Lung microvascular endothelial cell (primary cell): ENCODE measurements at places on chromosomes 3 and 15.

GRCh38 chr3:152225201-152225600 is 43.5 kb upstream of the MBNL1 start:
- DNase-seq = no peak

DNA sequence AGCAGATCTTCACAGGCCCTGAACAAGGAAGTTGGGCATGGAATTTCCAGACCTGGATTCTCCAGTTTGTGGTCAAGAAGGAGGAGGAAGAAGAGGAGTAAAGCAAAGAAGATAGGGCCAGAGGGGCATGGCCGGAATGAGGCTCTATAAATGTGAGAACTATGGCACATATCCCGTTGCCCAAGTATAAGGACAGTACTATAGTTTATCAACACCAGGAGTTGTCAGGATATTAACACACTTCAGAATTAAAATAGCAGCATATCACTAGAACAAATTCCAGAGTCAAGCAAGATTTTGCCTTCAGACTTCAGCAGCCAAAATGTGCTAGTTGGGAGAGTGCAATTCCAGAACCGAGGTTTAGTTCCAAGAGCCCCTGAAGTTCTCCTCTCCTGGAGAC is 38.4 kb upstream of the PHLDB2 start:
- no peak for DNase-seq

DNA sequence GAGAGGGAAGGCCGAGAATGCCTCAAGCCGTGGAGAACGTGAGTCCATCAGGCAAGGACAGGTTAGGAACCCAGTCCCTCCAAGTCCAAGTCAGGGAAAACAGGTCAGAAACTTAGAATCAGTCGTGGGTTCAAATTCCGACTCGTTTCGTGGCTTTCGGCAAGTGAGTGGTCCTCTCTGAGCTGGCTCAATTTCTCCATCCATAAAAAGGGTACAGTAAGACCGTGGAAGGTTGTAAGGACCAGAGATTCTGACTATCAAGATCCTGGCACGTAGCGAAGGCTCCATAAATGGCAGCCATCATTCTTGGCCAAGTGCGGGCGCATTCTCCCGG is 604 bp upstream of the MED12L start:
- no peak for DNase-seq

DNA sequence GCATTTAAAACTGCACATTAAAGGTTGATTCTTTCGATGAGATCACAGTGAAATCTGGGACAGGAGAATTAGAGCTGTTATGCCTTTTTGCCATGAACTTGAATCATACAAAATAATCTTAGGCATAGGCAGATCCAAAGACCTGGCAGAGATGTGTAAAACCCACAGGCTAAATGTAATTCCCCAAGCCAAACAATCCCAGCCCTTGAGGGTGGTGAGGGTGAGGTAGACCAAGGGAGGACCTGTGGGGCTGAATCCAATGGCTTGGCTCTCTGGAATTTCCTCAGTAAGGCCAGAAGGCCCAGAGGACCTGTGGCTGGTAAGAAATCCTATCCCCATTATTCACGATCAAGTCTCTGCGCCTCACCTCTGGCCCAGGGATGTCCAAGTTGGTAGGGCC is 80.5 kb upstream of the MEX3B start:
- DNase-seq = no peak

DNA sequence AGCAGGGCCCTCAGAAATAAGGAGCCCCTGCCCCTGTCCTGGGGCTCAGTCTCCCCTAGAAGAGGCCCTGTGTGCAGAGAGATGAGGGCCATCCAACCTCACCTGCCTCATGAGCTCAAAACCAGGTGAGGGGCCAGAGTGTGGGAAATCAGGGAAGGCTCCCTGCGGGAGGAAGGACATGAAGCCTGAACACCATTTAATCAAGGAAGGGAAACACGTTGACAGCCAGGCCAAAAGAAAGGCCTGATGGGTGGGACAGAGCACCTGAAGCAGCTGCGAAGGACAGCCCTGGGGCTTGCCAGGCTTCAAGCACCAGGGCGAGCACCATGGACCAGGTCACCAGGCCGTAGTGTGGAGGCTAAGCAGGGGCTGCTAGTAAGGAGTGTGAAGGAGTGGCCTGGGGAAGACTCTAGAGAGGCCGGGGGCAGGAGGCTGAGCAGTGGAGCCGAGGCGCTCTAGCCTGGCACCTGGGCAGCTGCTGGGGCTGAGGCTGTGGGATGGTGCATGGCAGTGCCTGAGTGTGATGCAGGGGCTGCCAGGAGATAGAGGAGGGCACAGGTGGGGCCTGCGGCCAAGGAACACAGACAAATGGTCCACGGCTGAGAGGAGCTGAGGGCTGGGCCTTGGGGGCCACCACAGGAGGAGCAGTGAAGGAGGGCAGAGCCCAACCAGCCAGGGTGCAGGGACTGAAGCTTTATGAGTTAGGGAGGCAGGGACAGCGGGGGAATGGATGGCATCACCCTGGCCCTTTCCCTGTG is 16.1 kb downstream of the ACAA1 start:
- DNase-seq = no peak

- no peak for DNase-seq
These were observed 6.1 kb downstream of the IQCF5 start for GRCh38 chr3:51869304-51869703.

DNA sequence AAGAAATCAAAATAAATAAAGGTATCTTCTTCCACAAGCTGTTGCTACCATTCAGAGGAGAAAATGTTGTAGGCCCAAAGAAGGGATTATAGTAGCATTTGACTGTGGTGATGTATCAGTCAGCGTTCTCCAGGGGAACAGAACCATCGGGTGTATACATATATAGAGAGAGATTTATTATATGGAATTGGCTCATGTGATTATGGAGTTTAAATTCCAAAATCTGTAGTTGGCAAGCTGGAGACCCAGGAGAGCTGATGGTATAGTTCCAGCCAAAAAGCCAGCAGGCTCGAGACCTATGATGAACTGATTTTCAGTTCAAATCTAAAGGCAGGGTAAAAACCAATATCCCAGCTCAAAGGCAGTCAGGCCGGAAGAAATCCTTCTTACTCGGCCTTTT is 7.4 kb upstream of the SPG21 start:
- no peak for DNase-seq

GRCh38 chr3:122055215-122055614 is at the start of gene CD86:
CD86 (plus strand) TSS chr3:122055362; CDS start chr3:122055490, 128 bp downstream.
- no peak for DNase-seq

- DNase-seq = no peak
These were observed 91.4 kb upstream of the TJP1 start for GRCh38 chr15:29913528-29914135.

DNA sequence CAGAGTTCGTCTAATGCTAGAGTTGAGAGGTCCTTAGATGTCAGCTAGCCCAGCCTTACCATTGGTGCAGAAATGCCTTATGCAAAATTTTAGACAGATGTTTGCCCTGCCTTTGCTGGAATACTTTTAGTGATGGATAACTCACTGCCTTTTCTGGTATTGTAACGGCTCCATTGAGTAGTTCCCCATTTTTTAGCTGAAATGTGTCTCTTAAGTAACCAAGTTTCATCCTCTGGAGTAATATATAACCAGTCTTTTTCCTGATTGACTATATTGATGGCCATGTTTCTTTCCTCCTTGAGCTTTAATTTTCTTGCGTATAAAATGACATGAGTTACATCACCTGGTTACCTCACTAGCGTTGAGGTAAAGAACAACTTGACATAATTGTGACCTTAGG is 45.0 kb downstream of the SNRK start:
- DNase-seq = no peak

- DNase-seq = peak; percentile 76
These were observed 20.2 kb upstream of the BTLA start for GRCh38 chr3:112519424-112520001.

- no peak for DNase-seq
These were observed 90.5 kb downstream of the IGF1R start for GRCh38 chr15:98738689-98739401.

DNA sequence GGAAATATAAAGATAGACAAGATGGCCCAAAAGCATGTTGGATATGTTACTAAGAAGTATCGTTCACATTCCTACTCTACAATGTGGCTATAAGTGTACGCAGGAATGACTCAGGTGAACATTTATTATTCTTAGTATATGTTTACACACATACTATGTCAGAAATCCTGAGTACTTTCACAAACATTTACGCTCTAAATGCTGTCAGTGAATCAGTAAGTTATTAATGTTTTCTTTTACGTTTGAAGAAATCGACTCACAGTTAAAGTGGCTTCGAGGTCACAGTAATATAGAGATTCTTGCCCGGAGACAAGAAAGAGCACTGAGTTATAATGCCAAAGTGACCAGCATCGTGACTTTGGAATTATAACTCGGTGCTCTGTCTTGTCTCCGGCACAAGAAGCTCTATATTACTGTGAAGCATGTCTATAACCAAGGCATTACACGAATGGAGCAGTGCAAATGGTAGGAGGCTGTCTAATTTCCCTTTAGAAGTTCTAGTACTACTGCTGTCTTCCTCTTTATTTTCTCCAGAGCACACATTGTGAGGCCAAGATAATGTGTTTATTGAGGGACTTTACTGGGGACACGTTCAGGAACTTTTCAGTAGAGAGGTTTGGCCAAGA is 61.8 kb upstream of the P3H2 start:
- DNase-seq = no peak

DNA sequence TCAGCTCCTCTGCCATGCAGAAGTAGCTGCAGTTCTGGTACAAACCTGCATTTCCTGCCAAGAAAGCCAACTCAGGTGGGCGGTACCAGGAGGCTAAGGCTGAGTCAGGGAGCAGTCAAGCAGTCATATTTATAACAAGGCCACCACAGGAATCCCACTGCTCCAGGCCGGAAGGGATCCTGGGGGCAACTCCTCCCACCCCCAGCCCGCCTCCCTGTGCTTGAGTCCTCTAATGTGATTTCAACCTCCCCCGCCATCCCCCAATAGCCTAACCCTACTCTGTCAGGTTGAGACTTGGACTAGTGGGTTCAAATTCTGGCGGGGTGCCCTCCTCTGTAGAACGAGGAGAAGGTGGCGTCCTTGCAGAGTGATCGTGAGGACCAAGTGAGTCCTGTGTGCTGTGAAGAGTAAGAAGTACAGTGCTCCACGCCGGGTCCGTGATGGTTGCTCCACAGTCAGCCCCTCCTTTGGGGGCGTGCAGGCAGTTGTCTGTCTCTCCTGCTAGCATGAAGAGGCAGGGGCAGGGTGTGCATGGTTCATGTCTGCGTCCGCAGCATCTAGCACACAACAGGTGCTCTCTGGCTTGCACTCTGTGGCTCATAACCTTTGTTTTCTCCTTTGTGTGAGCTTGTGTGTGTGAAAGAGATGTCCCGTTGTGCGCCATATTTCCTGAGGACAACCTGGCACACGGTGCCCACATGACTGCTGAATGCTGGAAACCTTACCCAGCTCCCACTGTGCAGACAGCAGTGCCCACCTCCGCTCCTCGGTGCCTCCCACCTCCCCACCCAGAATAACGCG is 78.3 kb downstream of the SMAD6 start:
- peak; percentile 66 for DNase-seq

- DNase-seq = peak; percentile 36
These were observed 15.8 kb upstream of the SLC27A2 start for GRCh38 chr15:50166216-50166615.

GRCh38 chr15:63187589-63188226 is 1.7 kb upstream of the RAB8B start:
- no peak for DNase-seq

DNA sequence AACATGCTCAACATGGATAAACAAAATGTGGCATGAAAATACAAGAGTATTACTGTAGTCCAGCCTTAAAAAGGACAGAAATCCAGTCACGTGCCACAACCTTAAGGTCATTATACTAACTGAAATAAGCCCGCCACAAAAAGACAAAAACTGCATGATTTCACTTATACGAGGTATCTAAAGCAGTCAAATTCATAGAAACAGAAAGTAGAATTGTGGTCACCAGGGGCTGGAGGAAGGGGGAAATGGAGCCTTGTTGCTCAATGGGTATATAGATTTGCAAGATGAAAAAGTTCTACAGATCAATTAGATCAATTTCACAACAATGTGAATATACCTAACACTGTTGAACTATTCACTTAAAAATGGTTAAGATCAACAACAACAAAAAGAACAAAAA is 7.4 kb downstream of the GLB1 start:
- no peak for DNase-seq

- DNase-seq = no peak
These were observed 305.6 kb downstream of the ZBTB20 start for GRCh38 chr3:114841515-114841914.

- DNase-seq = no peak
These were observed 243.9 kb downstream of the SHQ1 start for GRCh38 chr3:72604328-72604727.

DNA sequence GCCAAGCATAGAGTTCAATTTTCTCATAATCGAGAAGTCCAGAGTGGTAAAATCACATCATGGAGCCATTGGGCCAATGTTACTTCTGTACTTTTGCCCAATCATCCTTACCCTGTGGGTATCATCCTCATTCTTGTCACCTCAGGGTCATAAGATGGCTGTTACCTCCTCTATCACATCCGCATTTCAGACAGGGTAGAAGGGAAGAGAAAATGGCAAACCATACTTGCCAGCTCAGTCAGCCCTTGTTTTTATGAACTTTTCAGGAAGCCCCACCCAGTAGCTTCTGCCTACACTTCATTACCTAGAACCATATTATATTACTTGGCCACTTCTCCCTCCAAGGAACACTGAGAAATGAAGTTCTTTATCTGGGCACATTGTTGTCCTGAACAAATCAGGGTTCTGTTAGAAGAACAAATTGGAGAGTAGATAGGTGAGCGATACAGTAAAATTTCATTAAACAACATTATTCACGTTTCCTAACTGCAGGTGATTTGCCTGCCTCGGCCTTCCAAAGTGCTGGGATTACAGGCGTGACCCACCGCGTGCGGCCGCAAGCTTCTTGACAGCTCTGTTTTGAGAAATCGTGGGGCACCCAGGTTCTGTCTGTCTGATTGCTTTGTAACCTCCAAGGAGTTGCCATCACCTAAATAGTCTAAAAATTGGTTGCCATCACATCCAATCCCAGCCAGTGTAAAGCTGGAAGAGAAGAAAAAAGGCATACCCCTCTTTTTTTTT is 34.5 kb upstream of the RPN1 start:
- no peak for DNase-seq

DNA sequence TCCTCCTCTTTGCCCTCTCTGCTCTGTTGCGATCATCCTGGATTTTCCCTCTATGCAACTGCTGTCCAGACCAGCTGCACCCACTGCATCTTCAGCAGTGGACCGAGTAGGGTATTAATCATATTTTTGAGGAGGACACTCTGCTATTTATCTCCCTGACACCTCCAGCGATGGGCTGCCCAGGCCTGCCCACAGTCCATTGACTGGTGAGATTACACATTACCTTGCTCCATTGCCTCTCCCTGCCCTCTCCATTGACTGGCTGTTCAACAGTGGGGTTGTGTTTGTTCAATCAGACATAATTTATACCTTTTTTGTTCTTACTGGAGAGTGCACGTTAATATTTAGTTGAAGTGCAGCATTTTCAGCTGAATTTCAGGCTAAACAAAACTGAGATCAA is 559.3 kb upstream of the ARRDC4 start:
- no peak for DNase-seq
